ENCODE measurements at places on chromosomes 6 and 20.

GRCh38 chr6:20900389-20901160 lies 366.3 kb downstream of the CDKAL1 start:
- no peak for DNase-seq

GRCh38 chr6:55972091-55972490 lies 96.7 kb upstream of the BMP5 start:
- no peak for DNase-seq

DNA sequence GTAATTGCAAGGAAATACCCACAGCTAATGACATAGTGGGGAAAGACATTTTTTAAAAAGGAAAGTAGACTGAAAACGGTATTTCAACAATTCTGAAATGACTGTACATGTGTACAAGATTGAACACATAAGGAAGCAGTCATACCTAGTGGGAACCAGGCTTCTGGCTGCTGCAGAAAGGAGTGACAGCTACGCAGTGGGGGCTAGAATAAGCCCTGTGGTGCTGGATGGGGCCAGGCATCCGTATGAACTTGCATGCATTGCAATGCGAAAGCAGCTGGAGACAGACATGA lies 54.9 kb upstream of the GPR31 start:
- DNase-seq, result no peak

GRCh38 chr6:46653439-46654195 lies 842 bp downstream of the SLC25A27 start:
- no peak for DNase-seq

GRCh38 chr20:63655249-63655648 lies 2.0 kb upstream of the STMN3 start:
- DNase-seq, result no peak

- DNase-seq, result no peak
These were observed 282.5 kb downstream of the ESR1 start for GRCh38 chr6:152089992-152090391.

DNA sequence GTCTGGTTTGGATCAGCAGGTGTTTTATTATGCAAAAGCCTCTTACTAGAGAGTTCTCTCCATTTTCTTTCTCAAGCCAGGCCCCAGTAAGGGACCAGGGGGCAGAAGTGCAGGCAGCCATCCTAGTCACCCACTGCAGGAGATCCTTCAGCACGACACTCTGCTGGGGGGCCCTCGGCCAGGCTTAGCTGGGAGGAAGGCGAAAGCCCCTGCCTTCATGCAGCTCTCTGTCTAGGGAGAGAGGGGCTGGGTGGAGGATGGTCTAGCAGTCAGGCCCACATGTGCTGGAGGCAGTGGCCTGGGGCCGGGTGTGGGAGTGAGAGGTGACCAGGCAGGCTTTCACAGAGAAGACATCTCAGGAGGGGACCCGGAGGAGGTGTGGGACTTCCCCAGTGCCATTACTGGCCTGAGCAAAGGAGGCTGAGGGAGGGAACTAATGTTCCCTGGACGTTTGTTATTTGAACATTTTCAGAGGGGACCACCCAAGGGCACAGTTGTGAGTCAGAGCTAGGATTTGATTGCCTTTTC lies 33.5 kb upstream of the VSTM2L start:
- no peak for DNase-seq

GRCh38 chr6:56246881-56247653 lies at the start of gene COL21A1:
Gene COL21A1 (minus strand): TSS chr6:56247580. CDS start chr6:56182618, 64,962 bp downstream.
- DNase-seq, result no peak

DNA sequence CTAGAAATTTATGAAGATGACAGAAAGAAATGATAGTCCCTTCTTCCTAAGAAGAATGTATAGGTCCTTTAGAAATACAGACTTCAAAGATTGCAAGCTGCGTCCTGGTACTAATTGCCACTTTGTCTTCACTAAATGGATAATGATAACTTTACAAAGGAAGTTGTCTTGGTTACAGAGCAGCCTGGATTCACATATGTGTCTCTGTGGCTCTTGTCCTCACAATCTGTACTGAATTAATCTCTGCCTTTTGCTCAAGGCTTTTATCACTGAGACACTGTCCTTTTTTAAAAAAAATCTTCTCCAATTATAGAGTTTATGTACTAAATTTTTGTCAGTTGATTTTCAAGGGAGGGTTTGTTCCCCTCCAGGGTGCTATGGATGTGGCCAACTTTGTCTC lies 17.5 kb upstream of the MRAP2 start:
- DNase-seq, result no peak

- no peak for DNase-seq
These were observed 18.7 kb downstream of the IL20RA start for GRCh38 chr6:137025786-137026730.

- no peak for DNase-seq
These were observed 5.2 kb downstream of the FOXO3 start for GRCh38 chr6:108565893-108566292.

- no peak for DNase-seq
These were observed 35.5 kb upstream of the ADTRP start for GRCh38 chr6:11814106-11814505.

DNA sequence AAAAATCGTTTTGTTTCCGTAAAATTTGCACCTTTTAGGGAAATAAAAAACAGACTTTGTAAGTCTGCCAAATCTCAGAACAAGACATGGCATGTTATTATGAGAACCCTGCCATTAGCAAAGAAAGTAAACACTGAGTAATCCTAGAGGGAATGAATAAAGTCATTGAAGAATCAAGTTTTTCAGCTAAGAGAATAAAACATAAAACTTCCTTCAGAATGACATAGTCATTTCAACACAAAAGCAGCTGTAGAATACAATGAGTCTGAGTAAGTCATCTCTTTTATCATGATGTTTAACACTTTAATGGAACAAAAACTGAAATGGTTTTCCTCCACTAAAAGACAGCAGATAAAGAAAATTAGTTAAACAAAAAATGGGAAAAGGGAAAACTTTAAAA lies 10.3 kb upstream of the DST start:
- DNase-seq, result no peak

GRCh38 chr6:3571250-3571681 lies 114.4 kb upstream of the SLC22A23 start:
- DNase-seq, result no peak

- no peak for DNase-seq
These were observed 244.4 kb downstream of the SLC24A3 start for GRCh38 chr20:19456595-19457395.

GRCh38 chr20:38393259-38393658 lies 41.9 kb downstream of the SNHG17 start:
- no peak for DNase-seq

DNA sequence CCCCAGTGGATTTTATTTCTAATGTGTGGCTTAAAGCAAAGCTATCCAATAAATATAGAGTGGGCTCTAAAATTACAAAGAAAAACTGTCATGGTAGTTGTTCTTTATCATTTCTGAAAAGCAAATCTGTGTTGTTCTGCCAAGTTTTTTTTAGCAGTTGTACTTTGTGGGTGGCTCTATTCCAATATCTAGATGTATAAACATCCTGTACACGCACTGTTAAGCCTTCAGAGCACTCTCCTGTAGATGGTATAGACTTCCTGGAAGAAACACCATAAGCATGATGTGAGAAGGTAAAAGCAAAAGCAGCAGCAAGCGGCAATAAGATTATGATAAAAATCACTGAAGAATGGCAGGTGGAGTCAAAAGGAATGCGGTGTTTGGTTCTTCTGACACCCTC lies 21.5 kb upstream of the TMEM30A start:
- DNase-seq, result no peak

GRCh38 chr6:16055852-16056251 lies 73.0 kb upstream of the MYLIP start:
- DNase-seq, result no peak

GRCh38 chr6:143542888-143543287 lies 31.4 kb upstream of the FUCA2 start:
- no peak for DNase-seq

DNA sequence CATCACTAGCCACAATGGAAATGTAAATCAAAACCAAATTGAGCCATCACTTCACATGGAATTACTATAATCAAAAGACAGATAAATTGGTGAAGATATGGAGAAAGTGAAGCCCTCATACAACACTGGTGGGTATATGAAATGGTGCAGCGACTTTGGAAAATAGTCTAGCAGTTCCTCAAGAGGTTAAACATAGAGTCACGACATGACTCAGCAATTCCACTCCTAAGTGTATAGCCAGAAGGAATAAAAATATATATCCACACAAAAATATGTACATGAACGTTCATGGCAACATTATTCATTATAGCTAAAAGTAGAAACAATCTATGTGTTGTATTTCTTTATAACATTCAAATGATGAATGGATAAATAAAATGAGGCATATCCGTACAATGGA lies 33.1 kb upstream of the SH3BGRL2 start:
- no peak for DNase-seq

GRCh38 chr20:37697314-37697713 lies 3.5 kb downstream of the CTNNBL1 start:
- no peak for DNase-seq

DNA sequence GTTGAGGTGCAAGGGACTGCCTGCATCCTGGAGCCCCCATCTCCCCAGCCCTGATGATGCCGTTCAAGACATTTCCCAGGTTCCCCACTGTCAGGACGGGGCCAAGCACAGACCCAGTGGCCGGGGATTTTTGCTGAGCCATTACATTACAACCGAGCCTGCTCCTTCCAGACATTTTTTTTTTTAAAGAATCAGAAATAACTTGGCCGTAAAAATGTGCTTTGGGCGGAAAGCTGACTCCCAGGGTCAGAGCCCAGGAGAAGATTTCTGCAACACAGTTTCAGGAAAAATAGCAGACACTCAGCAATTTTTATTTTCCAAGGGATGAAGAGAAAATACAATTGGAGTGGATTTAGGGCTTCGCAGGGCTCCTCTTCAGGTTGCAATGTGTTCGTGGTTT lies 87.9 kb downstream of the LRFN2 start:
- DNase-seq, result no peak

DNA sequence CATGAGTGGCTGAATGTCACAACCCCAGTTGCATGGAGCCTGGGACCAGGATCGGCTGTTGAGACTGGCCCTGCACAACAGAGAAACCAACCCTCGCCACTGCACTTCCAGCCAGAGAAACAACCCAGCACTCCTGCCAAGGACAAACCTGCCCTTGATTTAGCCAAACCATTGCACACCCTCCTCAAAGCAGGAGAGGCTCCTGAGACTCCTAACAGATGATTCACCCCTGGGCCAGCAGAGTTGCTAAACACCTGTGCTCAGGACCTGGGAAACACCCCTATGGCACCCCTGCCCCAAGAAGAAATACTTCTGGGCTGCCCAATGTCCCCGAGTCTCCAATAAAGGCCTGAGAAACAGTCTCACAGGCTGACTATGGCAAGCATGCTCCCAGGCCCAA lies 17.8 kb downstream of the WDR27 start:
- no peak for DNase-seq

All from esophagus squamous epithelium (tissue), 5 donors.